ENCODE measurements at places on chromosomes 12 and 14.

- DNase-seq: peak; percentile 82
Observed at GRCh38 chr14:57189070-57189469, 79.6 kb downstream of the EXOC5 start.

GRCh38 chr12:44929236-44929885 lies 53.2 kb upstream of the NELL2 start:
- no peak for DNase-seq

GRCh38 chr14:63478437-63478852 lies 64.7 kb downstream of the PPP2R5E start:
- DNase-seq: no peak

GRCh38 chr14:51563560-51563959 lies 88.2 kb upstream of the FRMD6 start:
- no peak for DNase-seq

- no peak for DNase-seq
Observed at GRCh38 chr14:45649051-45649450, 396.0 kb upstream of the MIS18BP1 start.

GRCh38 chr12:106136263-106136662 lies 2.5 kb downstream of the NUAK1 start:
- DNase-seq: peak; percentile 90

DNA sequence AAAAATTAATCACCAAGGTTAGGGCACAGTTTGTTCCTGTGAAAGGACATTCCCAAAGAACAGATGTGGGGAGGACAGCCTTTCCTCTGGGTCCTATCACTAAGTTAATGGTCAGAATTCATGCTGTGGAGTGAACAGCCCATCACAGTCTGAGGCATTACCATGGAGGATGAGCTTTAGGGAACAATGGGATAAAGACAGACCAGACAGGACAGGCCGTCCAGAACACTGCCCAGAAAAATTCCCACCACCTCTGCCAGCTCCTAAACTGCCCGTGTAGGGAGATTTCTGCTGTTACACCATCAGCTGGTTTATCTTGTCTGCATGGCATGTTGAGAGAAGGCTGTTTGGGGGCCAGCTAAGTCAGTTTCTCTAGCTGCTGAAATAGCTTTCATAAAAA lies 49.6 kb upstream of the IFNG-AS1 start:
- DNase-seq: no peak

- no peak for DNase-seq
Observed at GRCh38 chr12:14567351-14568162, at the start of gene PLBD1. PLBD1 (minus strand) TSS chr12:14567883; CDS start chr12:14567696, 187 bp downstream.

- DNase-seq: no peak
Observed at GRCh38 chr12:112998987-112999767, 20.9 kb downstream of the OAS2 start.

- DNase-seq: no peak
Observed at GRCh38 chr14:38004610-38004879, 203.2 kb upstream of the SSTR1 start.

- no peak for DNase-seq
Observed at GRCh38 chr12:109760930-109761921, 47.6 kb downstream of the FAM222A start.

GRCh38 chr12:107537464-107538119 lies 148.0 kb upstream of the PWP1 start:
- no peak for DNase-seq

DNA sequence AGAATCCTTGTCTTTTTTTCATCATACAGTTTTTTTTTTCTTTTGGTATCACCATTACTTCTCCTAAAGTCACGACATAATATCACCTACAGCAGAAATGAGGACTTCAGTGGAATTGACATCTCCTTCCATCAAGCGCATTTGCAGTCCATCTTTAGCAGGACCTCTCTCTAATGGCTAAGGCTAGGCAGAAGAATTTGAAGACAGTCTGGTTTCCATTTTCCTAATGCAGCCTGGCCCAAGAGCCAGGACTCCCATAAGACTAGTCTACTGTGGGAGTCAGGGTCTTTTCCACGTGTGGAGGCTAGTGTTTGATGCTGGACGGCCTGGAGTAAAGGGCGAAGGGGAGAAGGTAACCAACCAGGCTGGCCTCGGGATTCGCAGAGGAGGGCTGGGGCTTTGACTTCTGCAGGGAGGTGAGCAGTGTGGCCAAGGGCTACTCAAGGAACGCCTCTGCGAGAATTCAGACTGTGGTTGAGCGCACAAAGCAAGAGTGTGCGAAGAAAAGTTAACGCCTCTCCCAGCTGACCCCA lies 769 bp upstream of the ZNF740 start:
- peak; percentile 47 for DNase-seq

- DNase-seq: no peak
Observed at GRCh38 chr12:23290627-23291330, 658.7 kb downstream of the SOX5 start.

DNA sequence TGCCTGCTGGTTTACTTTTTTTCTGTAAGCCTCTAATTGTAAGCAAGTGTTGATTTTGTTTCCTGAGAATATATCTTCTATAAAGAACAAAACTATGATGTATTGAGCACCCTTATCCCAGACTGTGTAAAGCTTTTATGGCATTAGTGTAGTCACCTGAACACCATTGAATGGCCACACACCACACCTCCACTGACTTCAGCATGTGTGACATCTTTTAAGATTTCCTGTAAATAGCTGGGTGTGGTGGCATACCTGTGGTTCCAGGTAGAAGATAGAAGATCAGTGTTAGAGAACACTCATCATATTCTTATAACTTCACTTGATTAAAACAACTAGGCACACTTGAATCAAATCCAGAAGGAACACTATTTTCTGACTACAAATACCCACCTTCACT lies 51.3 kb downstream of the WBP11 start:
- no peak for DNase-seq

DNA sequence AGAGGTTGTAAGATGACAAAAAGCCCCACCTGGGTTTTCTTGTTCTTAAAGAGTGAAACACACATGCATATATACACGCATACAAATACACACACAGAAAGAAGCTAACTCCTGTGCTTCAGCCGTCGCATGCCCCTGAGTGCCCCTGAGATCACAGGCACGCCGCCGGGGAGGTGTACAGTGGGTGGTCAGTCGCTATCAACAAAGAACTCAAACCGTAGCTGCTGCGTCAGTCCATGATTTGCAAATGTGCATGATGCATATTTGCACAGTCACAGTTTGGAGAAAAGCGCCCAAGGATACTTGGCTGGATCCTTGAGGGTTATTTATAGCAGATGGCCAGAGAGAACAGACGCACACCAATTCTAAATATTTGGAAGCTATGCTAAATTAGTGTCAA lies 206.9 kb downstream of the TMEM132D start:
- no peak for DNase-seq

GRCh38 chr14:72457641-72458040 lies 436.3 kb downstream of the DPF3 start:
- DNase-seq: no peak

- DNase-seq: peak; percentile 62
Observed at GRCh38 chr12:6961278-6961694, 9.2 kb downstream of the PHB2 start.

DNA sequence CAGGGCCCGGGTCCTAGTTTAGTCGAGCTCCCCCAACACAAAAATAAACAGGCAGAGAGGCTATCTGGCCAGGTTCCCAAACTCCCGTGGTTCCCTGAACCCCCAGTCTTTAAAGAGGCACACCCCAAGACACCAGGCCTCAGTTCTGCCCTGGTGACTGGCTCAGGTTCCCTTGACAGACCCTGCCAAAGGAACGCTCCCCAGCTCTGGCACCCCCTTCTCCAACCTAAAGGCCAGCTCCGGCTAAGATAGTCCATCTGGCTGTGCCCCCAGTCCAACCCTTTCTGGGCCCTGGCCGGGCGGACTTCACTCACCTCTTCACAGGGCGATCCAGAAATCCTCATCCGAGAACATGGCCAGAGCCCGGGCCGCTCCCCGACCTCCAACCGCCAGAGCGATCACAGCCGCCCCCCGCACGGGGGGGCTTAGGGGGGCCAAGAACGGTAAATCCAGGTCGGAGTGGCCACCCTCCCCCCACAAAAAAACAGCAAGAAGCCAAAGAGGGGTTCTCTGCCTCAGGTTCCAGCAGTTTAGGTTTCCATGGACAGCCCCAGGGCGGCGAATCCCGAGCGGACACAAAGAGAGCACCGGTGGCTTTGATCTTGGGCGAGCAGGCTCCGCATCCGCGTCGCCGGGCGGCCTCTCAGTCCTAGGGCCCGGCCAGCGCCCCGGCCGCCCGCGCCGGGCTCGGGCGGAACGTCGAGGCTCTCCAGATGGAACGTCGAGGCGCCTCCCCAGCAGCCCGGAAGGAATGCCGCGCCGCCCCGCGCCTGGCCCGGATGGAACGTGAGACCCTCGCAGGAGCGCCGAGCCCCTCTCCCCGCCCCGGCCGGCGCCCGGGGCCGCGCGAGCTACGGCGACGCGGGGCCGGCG lies 1.1 kb downstream of the KMT2D start:
- peak; percentile 39 for DNase-seq

DNA sequence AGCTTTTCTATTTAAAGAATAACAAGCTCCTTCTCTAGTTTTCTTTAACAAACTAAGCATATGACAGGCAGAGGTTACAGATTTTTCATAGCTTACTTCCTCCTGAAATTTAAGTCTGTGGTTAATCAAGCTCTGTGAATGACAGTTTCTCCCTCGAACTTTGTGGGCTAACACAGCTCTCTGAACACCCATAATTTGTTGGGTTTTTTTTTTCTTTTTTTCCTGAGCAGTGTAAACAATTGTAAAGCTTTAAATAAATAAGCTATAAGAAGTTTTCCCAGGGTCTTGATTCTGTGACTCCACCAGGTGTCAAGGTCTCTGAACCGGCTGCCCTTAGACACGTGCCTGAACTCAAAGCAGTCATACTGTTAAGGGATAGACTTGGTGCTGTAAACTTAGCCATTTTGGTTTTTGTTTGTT lies 128.1 kb upstream of the AMIGO2 start:
- no peak for DNase-seq

- DNase-seq: no peak
Observed at GRCh38 chr12:124311292-124312109, 16.6 kb downstream of the RFLNA start.

DNA sequence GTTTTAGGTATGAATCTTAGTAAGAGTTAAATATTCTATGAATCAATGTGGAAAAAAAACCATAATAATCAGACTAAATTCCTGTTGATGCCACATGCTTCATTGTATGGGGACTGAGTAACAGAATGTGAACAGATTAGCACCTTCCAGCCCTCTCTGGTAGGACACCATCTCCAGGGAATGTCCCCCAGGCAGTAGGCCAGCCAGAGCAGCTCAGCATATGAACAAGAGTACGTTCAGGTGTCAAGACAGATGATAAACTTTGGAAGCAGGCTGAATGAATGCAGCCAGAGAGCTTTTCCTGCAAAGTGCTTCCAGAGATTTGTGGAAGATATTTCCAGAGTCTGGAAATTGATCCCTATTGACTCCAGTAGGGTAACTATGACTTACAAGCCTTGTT lies 204.4 kb downstream of the RPS29 start:
- DNase-seq: no peak
